Adrenal gland (tissue), 19 donors: ENCODE measurements at places on chromosomes 4 and X. TPM values are rescaled to one million over a fixed set of nuclear protein-coding genes. Genes with fewer than 3 reads are reported as not detected.

The MAGEC1 gene
- total RNA-seq: not detected

DNA sequence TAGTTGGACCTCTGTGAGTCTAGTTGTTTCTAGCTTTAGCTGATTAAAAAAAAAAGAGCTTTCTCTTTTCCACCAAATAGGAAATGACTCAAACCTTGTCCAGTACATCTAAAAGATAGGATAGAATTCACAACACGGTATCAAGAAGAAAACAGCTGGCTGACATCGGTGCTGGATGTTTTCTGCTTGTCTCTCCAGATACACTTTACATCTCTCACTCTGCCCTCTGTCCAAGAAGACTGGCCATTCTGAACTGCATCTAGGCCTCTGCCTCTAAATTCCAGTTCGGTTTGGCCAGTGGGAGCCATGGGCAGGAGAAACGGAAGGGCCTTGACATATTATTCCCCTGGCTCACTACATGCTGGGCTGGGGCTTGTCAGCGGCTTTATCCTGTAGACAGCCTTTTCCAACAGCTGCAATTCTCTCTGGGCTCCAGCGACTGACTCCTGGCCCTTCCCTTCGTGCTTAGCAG is 57.3 kb upstream of the SHISA3 start:
- peak; percentile 69 for DNase-seq
- H3K27ac ChIP-seq: peak overlapping the region; percentile 54
- no peak overlapping the region for H3K4me3 ChIP-seq
- no peaks in the 10 kb centered on the region for H3K36me3 ChIP-seq

DNA sequence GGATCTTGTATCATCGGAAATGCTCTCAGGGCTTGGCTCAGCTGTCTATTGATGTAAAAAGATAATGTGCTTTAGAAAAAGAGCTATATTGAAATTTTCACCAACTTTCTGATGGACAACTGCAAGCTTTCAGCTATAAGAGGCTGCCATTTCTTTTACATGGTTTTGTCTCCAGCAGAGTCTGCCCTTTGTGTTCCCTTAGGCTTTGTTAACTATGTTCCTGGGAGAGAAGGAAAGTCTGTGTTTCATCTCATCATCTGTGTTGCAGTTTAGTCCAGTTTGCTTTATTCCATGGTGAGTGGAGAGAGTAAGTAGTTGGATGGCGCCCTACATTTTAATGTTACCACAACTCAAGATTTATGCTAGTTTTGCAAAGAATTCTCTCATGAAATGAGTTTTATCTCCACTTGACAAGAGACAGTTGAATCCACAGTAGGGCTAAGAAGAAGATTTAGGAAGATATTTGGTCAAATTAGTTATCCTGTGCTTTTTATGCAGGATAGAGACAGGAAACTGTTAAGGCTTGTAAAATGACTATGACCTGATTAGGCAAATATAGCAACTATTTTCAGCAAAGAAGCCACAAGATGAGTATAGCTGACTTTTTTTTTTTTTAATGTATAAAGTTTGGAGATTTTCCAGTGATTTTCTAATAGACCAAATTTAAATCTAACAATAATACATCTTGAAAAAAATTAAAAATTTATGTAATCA is 16.5 kb downstream of the SEPTIN11 start:
- H3K27ac ChIP-seq: no peak overlapping the region
- DNase-seq: no peak
- H3K36me3 ChIP-seq: no peaks in the 10 kb centered on the region
- no peak overlapping the region for H3K4me3 ChIP-seq

GRCh38 chr4:125331116-125331515 is 16.4 kb downstream of the FAT4 start:
- no peaks in the 10 kb centered on the region for H3K27me3 ChIP-seq
- H3K4me3 ChIP-seq: no peak overlapping the region
- no peaks in the 10 kb centered on the region for H3K36me3 ChIP-seq
- no peaks in the 10 kb centered on the region for H3K4me1 ChIP-seq
- H3K27ac ChIP-seq: no peak overlapping the region
